Activated effector memory CD4-positive, alpha-beta T cell treated with anti-CD3 and anti-CD28 coated beads, Interleukin-2, amount 50 U/mL, for 16 hours (primary cell): ENCODE measurements at places on chromosomes 6 and 20.

DNA sequence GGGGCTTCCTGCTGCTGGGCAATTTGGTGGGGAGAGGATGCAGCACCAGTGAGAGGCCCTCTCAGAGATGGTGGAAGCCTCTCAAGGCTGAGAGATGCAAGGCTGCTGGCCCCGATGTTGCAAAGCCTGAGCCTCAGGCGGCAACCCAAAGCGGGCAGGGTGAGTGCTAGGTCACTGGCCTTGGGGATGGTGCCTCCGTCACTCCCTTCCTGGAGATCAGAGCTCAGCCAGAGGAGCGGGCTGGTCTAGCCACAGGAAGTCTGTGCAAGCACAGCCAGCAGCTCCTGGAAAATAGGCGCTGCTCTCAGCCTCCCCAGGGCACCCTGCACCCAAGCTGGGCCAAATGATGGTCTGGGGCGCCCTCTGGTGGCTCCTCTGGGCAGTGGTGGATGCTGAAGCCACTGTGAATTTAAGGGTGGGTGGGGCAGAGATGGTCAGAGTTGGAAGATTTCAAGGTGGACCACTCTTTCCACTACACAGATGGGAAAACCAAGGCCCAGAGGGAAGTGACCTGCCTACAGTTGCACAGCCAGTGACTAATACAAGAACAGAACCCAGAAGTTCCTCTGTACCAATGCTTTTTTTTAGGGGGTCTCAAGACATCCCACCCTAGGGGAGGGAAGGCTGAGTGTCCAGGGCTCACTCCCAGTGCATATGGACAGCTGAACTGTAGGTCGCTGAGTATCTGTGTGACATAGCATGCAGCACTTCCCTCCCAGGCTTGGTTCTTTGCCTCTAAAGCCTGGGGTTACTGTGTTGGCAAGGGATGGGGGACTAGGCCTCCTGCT, 20.8 kb downstream of the C20orf203 start:
- DNase-seq, result peak; percentile 96

- DNase-seq, result peak; percentile 24
Measured at GRCh38 chr6:168179133-168179532, 100.1 kb upstream of the FRMD1 start.

DNA sequence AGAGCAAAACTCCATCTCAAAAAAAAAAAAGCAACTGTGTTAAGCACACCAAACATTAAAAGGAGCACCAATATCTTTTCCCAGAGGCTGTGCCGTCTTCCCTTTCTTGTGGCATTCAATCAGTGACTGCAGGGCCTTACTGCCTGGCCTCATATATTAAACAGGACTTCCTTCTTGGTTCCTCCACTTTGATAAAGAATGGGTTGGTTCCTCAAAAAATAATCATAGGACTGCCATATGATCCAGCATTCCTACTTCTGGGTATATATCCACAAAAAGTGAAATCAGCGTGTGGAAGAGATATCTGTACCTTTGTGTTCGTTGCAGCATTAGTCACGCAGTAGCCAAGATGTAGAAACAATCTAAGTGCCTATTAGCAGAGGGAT, 40.3 kb upstream of the GFOD1 start:
- DNase-seq, result no peak

DNA sequence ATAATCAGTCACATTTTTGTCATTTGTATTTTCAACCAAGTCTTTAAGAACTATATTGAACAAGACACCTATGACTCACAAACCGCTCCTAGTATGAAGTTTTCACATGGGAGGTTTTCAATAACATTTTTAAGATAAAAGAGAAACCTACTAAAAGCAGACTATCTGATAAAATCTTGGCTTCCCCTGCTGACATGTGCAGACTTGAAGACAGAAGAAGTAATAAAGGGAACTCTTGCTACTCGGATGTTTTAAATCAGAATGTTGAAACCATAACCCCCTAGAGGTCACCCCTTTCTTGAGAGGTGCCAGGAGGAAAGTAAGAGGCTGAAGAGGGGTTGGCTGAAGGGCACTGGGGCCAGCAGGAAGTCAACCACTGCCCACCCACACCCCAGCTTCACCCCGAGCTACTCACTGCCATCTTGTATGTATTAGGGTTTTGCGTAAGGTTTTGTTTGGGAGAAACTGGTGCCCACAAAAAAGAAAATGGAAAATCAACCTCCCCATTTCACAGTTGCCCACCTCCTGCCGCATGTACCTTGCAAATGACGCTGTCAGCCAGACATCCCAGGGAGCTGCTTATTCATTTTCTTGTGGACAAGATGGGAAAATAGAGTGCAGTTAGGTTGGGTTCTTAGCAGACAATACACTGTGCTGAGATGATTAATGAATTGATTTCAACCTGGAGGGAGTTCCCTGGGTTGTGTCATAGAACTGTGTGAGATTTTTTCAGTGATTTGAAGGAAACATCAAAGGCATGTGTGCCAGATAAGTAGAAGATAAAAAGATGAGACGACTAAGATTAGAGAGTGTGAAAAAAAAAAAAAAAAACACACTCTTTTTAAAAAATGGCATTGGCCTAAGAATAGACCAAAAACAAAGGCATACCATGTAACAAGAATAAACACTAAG, 83.2 kb upstream of the TAB2 start:
- DNase-seq, result peak; percentile 75

DNA sequence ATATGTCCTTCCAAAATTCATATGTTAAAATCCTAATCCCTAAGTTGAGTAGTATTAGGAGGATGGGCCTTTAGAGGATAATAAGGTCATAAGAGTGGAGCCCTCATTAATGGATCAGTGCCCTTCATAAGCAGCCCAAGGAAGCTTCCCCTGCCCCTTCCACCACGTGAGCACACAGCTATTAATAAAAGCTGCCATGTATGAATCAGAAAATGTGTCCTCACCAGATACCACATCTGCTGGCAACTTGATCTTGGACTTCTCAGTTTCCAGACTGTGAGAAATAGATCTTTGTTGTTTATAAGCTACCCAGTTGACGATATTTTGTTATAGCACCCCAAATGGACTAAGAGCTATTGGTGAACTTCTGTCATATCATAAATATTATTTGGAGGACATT, 207.7 kb upstream of the HDDC2 start:
- no peak for DNase-seq

DNA sequence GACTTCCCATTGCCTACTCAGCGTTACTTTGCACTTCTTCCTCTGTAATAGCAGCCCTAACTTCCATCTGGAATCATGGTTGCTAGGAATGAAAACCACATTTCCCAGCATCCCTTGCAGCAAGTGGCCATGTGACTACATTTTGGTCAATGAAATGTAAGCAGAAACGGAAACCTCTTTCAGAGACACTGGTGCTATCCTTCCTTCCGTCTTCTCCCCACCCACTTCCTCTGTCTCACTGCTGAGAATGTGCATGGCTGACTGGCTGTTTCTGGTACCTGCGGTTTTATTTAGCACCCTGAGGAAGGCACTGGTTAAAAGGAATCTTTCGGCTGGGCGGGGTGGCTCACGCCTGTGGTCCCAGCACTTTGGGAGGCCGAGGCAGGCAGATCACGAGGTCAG, 107.4 kb downstream of the SCML4 start:
- peak; percentile 88 for DNase-seq

DNA sequence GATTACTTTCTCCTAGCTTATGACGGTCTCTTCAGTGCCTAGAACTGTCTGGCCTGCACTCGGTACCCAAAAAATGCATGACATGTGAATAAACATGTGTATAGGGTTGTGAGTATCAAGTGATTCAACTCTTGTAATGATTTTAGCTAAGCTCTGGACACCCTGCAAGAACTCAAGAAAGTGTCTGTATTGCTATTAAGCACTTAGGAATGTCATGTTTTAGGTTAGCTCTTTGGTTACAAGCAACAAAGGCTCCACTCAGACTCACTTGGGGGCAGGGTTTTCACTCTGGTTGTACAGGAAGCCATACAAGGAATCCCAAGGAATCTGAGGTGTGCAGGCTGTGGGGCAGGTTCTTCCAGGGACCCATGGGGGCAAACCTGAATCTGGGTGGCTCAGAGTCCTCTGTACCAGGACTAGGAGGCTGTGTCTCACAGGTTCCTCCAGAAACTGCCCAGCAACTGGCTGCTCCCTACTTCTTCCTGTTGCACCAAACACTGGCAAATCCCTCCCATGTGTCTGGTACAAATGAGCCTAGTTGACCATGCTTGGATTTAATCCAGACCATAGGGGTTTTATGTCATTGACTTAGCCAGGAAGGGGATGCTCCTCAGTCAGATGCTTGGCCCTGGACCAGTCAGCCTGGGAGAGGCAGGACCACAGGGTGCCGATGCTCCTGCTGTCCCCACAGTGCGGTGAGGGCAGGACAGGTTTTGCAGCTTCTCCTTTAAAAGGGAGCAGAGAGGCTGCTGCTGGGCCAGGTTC, 77.9 kb upstream of the CDH4 start:
- DNase-seq, result no peak

GRCh38 chr20:6993511-6993910, 226.0 kb downstream of the BMP2 start:
- DNase-seq, result no peak

- peak; percentile 75 for DNase-seq
Measured at GRCh38 chr6:5174244-5174643, 86.5 kb downstream of the LYRM4 start.

GRCh38 chr20:37540001-37540400, 12.3 kb upstream of the BLCAP start:
- DNase-seq, result peak; percentile 9

DNA sequence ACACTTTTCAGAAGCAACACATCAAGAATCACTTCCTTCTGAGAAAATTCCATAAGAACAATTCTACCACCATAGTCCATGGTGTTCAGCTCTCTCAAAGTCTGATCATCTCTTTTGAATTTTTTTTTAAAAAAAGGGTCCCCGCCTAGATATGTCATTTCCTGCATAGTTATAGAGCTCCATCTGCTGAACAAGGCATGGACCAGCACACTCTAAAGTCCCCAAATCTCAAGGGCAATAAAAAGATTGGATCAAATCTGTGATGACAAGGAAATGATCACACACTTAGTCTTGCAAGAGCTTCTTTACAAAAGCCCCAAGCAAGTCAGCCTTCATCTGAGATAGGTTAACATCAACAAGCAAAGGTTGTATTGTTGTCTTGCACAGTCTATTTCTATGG, 100.7 kb upstream of the STMND1 start:
- DNase-seq, result no peak

- DNase-seq, result no peak
Measured at GRCh38 chr6:93182938-93183479, 236.3 kb downstream of the EPHA7 start.

DNA sequence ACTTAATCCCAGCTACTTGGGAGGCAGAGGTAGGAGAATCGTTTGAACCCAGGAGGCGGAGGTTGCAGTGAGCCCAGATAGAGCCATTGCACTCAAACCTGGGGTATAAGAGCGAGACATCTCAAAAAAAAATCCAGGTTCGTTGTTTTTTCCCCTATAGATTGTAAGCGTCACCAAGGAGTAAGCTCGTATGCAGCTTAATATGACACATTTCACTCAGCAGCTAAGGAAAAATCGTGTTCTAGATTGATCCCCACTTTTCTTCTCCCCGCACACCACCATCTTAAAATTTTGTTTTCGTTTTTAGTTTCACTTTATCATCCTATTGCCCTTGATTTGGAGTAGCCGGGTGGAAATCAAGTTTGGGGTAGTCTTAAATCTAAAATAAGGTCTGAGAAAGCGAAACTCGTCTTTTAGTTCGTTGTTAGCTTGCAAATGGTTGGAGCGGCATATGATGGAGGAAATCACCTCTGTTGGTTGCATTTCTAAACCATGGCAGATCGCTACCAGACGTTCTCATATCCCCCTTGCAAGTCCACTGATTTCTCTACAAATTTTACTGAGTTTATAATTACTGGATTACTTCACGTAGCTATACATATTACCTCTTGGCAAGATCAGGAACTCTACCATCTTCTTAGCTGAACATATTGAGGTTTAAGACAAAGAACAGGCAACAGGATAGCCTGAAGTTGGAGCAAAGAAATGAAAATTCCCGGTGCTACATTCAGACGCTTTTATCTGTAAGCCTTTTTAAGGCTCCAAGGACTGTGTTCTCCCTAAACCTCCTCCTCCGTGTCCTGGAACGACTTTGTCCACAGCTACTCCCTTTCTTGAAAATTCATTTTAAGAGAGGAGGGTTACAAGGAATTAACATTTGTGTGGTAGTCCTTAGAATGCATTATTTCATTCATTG, 91.1 kb upstream of the BTN3A2 start:
- DNase-seq, result no peak

GRCh38 chr6:24613361-24614042, 32.5 kb downstream of the KIAA0319 start:
- DNase-seq, result no peak

DNA sequence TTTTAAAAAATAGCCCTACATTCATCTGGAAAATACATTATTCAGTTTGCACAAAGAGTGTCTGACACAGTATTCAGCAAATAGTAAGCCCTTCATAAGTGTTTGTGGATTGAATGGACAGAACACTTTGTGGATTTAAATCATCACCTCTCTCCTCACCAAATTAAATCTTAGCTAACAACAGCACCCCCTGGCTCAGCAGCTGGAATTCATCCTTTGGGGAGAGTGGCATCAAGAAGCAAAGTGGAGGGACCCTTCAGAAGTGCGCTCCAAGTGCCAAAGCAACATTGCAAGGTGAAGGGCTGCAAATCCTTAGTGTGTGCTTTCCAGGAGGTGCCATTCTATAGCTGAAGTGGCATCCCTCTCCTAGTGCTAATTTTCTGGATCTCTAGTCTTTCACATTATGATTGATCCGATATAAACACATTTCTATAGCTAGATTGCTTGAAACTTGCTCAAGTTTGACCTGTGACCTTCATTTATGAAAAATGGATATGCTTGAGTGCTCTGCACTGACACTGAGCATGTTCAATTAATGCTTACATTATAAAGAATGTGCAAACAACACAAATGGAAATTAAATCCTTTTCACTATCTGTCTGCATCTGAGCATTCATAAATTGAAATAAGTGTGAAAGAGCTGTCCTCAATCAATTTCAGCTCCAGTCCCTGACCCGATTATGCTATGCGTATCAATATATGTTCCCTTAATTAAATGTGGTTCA, 891.7 kb downstream of the C6orf118 start:
- no peak for DNase-seq

GRCh38 chr20:23131766-23132165, 45.6 kb upstream of the CD93 start:
- no peak for DNase-seq

- DNase-seq, result no peak
Measured at GRCh38 chr6:164104432-164104831, 689.9 kb downstream of the QKI start.

DNA sequence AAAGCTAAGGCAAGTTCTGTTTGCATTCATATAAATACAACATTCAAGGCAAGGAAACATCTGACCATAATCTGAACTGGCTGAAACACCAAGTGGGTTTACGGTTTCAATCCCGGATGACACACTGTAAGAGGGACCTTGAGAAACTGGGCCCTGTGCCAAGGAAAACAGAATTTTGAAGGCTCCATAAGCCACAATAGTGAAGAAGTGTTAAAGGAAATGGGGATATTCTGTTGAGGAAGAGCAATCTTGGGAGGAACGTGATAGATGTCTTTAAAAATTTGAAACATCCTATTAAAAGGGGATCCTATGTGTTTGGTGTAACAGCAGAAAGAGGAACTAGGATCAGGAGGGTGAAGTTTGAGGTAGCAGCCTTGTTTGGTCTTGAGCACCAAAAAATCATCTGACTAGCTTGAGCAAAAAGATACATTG, 82.4 kb upstream of the TAB2 start:
- no peak for DNase-seq
